NCI-H82 (cell line): ENCODE measurements at places on chromosomes 13 and 19.

DNA sequence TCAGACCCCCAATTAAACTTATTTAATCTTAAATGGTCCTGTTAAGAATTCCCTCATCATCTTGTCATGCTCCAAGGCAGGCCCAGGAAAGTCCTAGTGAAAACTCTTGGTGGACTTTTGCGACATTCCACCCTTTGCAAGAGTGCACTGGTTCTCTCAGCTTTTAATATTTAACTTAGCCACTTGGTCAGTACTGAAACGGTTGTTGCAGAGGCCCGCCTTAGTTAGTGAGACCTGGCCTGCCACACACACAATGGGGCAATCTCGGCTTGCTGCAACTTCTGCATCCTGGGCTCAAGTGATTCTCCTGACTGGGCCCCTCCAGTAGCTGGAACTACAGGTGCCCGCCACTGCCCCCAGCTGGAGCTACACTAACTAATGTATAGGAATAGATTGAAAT, 1366.0 kb downstream of the UQCRFS1 start:
- no peak for DNase-seq

GRCh38 chr13:43229506-43229905, 206.1 kb downstream of the DNAJC15 start:
- DNase-seq = no peak

DNA sequence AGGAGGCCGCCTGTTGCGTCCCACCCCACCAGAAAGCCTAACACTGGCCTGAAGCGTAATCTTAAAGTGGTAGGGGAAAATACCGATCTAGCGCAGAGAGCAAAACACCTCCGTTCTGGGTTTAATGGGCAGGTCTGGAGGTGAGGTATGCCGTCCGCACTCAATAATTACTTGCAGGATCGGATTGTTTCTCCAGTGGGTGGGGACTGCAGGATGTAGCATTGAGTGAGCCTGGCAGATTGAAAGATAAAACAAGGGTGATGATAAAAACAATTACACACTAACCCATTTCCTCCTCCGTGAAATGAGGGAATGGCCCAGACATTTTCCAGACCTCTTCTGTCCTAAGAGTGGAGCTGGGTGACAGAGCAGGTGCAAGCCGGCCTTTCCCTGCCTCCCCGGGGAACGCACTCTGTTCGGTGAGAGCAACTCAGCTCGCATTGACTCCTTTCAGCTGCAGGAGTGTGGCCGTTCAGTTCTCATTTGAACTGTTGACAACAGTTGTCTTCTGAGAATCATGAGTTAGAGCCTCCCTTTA, 110.2 kb upstream of the DOCK9 start:
- peak; percentile 55 for DNase-seq

- no peak for DNase-seq
These were observed 800.2 kb downstream of the EFNB2 start for GRCh38 chr13:105735281-105735680.

DNA sequence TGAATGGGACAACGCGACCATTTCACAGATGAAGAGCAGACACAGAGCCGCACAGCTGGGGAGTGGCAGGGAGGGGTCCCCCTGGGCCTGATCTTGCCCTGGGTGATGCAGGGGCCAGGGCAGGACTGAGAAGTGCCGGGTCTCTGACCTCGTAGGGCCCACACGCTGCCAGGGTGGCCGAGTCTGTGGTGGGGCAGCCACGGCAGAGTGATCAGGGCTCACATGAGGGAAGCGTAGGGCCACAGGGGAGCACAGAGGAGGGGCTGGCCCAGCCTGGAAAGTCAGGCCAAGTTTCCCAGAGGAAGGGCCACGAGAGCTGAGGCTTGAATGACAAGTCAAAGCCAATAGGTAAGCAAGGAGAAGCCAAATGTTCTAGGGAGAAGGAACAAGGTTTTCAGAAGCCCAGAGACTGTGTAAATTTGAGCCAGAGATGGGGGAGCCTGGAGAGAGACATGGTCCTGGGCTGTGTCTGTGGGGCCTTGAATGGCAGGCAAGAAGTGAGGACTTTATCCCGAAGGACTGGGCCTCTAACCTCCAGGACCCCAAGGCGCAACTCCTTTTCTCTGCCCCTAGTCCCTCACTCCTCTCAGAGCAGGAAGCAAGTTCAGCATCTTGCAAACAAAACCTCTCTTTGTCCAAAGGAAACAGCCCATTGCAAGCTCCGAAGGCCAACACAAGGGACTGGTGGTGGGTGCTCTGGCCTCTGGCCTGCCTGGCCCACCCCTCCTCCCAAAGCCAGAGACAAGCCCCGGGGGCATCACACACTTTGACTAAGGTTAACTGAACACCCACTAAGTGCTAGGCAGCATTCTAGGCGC, 31.7 kb upstream of the FXYD3 start:
- no peak for DNase-seq

GRCh38 chr13:21354721-21355120, 104.4 kb downstream of the ZDHHC20 start:
- DNase-seq = no peak

- no peak for DNase-seq
These were observed 18.7 kb upstream of the SIAH3 start for GRCh38 chr13:45870232-45870631.

DNA sequence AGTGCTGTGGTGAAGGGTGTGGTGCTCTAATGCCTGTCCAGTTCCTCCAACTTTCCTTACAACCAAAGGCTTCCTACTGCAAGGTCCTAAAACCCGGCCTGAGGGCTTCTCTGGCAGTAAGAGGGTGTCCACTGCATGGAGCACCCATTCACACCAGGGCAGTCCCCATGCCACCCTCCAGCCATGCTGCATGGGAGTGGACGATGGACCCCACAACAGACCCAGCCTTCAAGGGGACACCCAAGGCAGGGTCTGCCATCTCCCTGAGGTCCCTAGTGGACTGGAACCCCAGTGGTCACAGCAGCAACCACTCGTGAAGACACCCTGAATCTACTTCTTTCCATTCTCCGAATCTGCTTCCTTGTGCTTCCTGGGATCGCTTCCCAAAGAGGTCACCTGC, 117.6 kb upstream of the SOX1 start:
- DNase-seq = no peak

DNA sequence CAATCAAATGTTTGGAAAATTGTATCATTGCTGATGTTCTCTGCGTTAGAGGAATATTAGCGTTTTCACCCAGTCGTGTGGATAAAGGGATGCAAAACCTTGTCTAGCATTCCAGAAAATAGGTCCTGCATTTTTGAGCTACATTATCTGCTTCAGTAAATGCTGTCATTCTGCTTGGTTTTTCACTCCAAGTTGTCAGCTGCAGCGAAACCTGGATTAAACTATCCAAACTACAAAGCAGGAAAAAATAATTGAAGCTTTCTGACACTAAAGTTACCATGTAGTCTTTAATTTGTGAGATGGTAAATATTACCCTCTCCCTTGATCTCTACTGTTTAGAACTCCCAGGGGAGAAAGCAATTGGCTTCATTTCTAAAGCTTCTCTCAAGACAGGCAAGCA, 1795.5 kb upstream of the PRR20A start:
- DNase-seq = peak; percentile 10
